ENCODE measurements at places on chromosomes 7 and 10.

GRCh38 chr7:54904986-54905385 lies 113.8 kb upstream of the EGFR start:
- no peak for DNase-seq

DNA sequence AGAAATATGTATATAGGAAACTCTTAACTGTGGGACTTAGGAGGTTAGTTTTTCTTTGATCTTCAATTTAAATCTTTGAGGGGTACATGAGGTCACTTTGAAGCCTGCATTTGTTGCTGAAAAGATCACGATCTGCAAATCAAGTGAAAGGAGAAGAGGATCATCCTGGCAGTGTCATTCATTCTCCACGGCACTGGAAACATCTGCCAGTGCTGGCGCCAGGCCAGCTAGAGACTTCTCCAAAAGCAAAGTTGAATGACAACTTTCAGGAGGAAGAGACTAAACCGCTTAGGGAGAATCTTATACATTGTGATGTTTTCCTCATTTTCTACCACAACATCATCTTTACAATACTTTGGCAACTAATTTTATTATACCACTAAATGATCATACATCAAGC lies 42.5 kb downstream of the MRC1 start:
- DNase-seq: no peak

DNA sequence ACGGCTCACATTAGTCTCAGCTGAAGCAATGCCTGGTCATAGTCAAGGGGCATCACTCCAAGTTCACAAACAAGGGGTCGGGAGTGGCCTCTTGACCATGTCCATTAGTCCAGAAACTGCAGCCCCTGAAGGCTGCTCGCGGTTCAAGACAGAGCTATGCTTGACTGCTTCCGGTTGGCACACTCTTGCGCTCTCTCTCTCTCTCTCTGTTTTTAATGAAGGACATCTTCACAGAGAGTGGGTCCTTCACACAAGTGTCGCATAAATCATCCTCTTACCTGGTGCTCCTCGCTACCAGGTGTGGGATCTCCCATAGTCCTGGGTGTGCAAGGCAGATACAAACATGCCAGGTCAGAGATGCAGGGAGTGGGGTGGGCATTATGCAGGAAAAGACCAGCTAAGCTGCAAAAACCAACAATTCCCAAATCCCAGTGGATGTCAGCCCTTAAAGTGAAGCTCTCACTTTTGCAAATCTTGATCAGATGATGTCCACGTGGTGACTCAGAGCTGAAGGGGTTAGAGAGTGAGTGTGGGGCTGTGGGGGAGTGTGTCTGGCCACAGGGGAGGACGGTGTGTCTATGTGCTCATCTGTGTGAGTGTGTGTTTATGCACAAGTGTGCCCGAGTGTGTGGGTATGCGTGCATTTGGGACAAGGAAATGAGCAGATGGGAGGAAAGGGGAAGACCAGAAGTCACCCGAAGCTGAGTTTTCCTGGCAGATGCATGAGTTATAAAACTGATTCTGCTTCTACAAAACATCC lies 83.7 kb upstream of the PPP2R2D start:
- no peak for DNase-seq

- DNase-seq: no peak
Observed at GRCh38 chr7:104862719-104863118, 151.3 kb upstream of the KMT2E start.

DNA sequence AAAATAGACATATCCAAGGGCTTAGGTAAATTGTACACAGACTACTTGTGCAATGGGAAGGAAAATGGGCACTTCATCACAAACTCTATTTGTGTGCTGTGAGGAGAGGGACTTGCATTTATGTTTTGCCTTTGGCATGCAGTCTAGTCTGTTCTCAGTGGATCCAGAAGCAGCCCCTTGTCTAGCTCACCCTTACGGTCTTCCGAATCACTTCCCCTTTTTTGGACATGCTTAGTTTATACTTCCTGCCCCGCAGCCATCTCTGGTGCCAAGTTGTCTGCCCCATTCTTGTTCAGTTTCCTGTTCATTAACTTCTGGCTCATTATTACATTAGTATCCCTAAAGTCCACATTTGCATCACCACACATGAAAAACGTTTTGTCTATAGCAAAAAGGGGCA lies 161.6 kb downstream of the NRCAM start:
- DNase-seq: no peak

GRCh38 chr7:110382736-110383135 lies 708.2 kb upstream of the LRRN3 start:
- DNase-seq: no peak

GRCh38 chr7:79806161-79806734 lies 328.4 kb upstream of the GNAI1 start:
- DNase-seq: no peak

GRCh38 chr7:25459057-25459456 lies 230.8 kb upstream of the NPVF start:
- no peak for DNase-seq

- DNase-seq: no peak
Observed at GRCh38 chr7:106827626-106828025, 37.5 kb upstream of the PIK3CG start.

DNA sequence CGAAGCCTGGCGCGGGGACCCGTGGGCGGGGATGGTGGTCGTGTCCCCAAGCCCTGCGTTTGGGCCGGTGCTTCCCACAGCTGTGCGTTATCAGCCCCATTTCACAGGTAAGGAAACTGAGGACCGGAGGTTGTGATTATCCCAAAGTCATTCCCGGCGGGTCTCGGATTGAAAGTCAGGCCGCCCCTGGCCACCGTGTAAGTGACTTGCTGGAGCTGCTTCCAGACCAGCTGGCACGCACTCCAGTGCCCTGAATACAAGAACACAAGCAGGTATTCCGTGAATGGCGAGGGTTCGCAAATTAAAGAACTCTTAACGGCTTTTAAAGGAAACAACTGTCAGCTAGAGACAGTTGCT lies 675 bp upstream of the ATE1 start:
- DNase-seq: peak; percentile 43

- no peak for DNase-seq
Observed at GRCh38 chr7:12320241-12320986, 83.3 kb downstream of the VWDE start.

- DNase-seq: no peak
Observed at GRCh38 chr10:79628988-79629954, 18.5 kb downstream of the SFTPA1 start.

DNA sequence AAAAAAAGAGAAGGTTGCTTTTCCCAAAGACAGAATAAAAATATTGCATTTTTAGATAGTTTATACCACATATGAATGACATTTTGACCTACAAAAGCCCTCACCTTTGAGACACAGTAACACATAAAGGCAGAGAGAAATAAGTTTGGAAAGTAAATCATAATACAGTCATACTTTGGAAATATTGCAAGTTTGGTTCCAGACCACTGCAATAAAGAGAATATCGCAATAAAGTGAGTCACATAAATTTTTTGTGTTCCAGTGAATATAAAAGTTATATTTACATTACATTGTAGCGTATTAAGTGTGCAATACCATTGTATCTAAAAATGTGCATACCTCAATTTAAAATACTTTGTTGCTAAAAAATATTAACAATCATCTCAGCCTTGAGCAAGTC lies 40.3 kb downstream of the CCDC71L start:
- DNase-seq: no peak

DNA sequence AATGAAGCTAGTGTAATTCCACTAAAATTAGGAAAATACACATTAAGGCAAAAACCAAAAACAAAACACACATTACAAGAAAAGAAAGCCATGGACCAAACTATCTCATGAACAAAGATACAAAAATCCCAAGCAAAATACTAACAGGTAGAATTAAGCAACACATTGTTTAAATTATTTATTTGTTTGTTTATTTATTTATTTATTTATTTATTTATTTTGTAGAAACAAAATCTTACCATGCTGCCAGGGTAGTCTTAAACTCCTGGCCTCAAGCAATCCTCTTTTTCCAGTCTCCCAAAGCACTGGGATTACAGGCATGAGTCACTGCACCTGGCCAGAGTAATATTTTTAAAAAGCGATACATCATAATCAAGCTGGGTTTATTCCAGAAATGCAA lies 6.8 kb upstream of the SLC29A3 start:
- no peak for DNase-seq

- no peak for DNase-seq
Observed at GRCh38 chr10:1294748-1295147, 238.6 kb downstream of the WDR37 start.

DNA sequence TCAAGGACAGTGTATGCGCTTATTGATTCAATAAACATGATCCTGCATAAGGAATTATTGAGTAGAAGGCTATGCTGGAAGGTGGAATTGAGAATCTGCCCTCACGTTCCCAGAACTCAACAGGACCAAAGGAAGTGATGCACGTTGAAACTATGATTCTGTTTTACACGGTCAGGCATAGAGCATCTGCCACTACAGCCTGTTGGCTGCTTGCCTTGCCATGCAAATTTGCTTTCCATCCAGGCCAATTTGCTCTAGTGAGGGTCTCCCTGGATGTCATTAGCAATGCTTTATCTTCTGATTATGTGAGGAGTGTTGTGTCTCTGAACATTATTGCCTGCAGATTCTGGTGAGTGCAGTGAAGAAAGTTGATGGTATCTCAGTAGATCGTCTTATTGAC lies 132.9 kb downstream of the ADRA2A start:
- DNase-seq: no peak

GRCh38 chr7:86645225-86645608 lies 1.5 kb downstream of the GRM3 start:
- DNase-seq: no peak

DNA sequence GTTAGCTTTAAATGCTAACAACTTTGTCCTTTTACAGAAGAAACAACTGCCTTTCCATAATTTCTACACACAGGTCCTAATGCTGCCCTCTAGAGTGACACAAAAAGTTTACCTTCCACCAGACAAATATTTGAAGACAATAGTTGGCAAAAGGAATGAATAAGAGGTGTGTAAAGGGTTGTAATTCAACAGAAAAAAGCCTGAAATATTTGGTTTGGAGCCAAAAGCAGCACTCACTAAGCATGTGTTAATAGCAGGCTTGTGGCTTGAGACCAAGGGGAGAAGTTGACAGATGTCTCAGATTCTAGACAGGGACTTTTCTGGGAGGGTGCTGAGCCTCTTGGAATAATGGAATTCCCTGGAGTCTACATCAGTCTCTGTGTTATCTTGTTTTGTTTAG lies 156.2 kb upstream of the GALNT17 start:
- DNase-seq: no peak

DNA sequence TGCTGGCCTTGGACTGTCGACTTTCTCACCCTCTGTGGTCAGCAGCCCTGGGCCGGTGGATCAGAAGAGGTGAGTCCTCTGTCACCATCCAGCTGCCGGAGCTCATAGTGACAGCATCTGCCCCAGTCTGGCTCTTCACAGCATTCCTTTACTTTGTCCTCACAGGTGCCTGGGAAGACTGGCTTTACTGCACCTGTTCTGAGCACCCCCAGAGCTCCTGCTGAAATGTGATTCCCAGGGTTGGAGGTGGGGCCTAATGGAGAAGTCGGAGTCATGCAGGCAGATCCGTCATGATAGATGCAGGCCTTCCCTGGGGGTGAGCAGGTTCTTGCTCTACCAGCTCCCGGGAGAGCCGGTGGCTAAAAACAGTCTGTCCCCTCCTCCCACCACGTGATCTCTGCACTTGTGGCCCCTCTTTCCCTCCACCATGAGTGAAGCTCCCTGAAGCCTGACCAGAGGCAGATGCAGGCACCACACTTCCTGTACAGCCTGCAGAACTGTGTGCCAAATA lies 171.5 kb downstream of the ZMYND11 start:
- no peak for DNase-seq

GRCh38 chr7:138126928-138127327 lies 50.7 kb downstream of the AKR1D1 start:
- DNase-seq: no peak

DNA sequence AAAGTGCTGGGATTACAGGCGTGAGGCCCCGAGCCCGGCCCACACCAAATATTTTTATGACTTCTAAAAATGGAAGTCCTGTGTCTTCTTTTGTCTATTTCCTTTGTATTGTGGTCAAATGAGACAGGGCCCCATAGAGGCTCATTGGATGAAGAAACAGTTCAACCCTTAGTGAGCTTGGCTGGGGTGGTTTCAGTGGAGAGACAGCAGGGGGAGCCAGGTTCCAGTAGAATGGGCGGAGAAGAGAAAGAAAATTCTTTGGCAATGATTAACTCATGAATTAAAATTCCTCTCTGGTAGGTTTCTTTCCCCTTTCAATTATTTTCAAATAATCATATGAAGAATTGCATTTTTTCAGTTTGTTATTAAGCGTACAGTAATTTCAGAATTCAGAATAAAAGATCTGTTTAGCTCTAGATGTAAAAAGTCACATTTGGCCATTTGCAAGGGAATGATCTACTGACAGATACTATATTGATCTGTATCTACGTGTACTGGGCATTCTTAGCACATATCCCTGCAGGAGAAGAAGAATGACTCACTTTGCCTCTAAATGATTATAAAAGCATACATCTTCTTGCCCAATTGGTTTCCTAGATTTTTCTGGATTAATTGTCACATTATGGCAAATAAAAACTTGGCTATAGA lies 43.2 kb downstream of the PNLIPRP3 start:
- DNase-seq: no peak
